CD4-positive, alpha-beta T cell treated with Interleukin-21 for 1 hour (primary cell): ENCODE measurements at places on chromosomes 7 and 10.
A peak's percentile ranks its signal among the peaks of the same experiment; 100 is the strongest.

DNA sequence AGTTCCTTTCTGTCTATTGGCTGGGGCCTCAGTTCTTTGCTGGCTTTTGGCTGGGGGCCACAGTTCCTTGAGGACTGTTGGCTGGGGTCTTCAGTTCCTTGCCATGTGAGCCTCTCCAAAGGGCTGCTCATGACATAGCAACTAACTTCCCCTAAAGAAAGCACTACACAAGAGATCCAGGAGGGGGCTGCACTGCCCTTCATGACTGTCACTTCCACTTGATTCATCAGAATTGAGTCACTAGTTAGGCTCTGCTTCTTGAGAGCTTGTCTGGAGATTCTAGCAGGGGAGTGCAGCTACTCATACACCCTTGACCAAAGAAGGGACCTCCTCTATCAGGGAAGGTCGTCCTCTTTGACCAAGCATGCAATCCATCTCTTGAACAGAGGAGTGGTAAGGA lies 38.0 kb upstream of the MKX start:
- peak; percentile 24 for DNase-seq

- DNase-seq: no peak
These were observed 7.8 kb downstream of the TES start for GRCh38 chr7:116218051-116218645.

DNA sequence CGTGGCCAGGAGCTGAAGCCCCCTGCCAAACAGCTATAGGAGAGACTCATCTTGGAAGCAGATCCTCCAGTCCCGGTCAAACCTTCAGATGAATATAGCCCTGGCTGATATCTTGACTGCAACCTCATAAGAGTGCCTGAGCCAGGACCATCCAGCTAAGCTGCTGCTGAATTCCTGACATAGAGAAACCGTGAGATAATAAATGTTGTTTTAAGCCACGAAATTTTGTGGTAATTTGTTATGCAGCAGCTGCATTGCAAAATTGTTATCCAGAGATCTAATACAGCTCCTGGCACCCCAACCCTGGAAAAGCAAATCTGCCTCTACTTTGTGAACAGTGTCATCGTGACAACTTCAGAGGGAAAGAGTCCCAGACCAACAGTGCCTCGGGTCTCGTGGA lies 119.9 kb downstream of the CREB5 start:
- no peak for DNase-seq

GRCh38 chr10:101695404-101695890 lies 477 bp upstream of the FBXW4 start:
- DNase-seq: no peak

DNA sequence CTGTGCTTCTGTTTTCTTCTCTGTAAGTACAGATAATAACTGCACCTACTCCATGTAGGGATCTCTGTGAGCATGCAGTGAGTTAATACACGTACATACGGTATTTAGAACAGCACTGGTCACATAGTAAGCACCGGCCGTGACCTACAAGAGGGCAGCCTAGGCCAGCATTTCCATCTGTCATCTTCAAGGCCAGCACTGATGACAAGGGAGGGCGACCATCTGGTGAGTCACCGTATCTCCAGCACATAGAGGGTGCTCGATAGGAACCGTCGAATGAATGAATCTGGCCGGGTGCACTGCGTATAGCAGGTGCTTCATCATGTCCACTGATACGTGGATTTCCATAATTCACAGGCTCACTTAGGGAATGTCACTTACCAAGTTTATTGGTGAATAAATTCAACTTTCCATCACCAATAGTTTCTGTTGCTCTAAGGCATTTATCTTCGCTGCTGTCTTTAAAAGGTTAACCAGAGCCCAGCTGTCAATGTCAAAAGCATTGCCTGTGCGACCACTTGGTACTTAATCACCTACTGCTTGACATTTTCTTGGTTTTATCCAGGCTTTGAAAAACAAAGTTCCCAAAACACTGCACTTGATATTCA lies 8.3 kb downstream of the NOD1 start:
- no peak for DNase-seq

DNA sequence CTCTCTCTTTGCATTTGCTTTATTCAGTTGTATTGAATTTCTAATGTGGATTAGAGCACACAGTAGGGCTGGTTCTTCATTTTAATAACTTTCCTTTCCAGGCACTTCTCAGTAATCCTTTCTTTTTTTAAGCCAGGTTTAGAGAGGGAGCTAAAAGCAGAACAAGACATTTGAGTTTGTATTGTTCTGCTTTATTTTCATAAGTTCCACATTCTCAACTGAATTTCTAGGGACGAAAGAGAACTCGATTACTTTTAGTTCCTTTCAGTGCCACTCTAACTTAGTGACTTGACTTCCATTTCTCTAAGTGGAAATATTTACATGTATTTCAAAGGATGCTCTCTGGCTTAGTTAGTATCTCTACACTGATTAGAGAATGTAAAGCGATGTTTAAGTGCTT lies 145.6 kb downstream of the EXOC4 start:
- no peak for DNase-seq

DNA sequence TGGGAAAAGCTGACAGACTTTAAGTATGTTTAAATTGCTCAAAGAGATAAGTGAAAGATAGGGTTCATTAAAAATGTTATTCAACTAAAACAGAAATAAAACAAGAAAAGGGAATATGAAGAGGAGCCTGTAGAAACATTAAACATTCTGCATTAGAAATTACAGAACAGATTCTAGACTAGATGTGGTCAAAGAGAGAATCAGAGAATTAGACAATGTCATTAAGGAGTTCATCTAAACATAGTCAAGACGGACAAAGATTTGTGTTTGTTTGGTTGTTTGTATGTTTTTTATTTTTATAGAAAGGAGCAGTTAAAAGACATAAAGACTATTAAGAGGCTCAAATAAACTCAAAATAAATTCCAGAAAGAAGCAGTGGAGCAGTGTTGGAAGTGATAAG lies 80.0 kb downstream of the NKX6-2 start:
- no peak for DNase-seq

- DNase-seq: peak; percentile 17
These were observed 753.8 kb downstream of the GRID1 start for GRCh38 chr10:85612833-85613232.

- DNase-seq: peak; percentile 92
These were observed 469 bp downstream of the PPP3CB start for GRCh38 chr10:73495226-73495883.

GRCh38 chr10:79026341-79026761 lies 42.4 kb upstream of the ZMIZ1 start:
- no peak for DNase-seq

GRCh38 chr7:131292141-131292905 lies 35.4 kb upstream of the MKLN1 start:
- DNase-seq: no peak

- DNase-seq: no peak
These were observed 1.3 kb downstream of the SAP25 start for GRCh38 chr7:100572281-100572948.

DNA sequence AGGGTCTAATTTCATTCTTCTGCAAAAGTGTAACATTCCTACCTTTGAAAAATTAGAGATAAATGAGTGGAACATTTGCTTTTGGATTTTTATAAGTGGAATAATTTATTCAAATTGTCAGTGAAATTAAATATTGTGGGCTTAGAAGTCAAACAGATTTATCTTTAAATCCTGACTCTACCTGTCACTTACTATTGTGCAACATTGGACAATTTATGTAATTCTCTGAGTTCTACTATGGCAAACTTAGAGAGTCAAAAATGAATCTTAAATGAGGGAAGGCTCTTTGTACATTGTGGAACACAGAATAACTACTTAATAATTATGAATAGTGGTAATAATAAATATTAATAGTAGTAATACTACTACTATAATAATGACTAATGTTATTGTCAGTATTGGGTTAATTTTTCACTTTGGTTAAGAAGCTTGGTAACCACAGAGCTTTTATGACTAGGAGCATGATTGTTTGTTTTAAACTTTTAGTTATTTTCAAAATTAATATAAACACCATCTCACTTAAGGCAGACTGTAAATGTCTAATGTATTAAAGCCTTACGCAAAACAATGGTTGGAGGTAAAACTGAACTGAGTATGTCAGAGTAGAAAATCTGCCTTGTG lies 70.0 kb downstream of the PRKG1 start:
- no peak for DNase-seq

DNA sequence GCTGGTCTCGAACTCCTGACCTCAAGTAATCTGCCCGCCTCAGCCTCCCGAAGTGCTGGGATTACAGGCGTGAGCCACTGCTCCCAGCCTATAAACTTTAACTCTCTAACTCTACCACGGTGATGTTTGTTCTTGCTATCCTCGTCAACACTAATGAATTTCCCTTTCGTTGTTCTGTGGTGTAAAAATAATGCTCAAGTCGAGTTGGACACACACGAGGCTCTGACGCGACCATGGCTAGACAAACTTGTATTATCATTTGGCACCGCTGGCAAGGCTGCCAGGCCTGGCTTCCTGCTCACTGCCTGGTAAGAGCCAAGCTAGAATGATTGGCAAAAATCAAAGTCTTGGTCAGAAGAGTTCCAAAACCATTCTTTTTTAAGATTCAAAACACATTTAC lies 167.0 kb upstream of the KLF6 start:
- DNase-seq: no peak

GRCh38 chr7:16637379-16637778 lies 8.2 kb downstream of the ANKMY2 start:
- no peak for DNase-seq

DNA sequence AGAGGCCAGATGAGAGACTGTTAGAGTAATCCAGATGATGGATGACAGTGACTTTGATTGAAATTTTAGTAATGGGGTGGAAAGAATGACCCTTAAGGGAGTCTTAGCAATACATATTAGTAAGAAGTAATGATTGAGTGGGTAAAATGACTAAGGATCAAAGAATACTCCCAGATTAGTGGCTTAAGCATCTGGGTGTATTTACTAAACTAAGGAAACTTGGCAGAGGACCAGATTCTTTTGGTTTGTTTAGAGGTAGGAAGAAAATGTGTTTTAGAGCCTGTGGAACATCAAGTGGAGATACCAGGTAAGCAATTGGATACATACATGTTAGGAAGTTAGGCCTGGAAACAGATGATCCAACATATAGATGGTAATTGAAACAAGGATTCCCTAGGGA lies 58.8 kb upstream of the ADRA2A start:
- no peak for DNase-seq

DNA sequence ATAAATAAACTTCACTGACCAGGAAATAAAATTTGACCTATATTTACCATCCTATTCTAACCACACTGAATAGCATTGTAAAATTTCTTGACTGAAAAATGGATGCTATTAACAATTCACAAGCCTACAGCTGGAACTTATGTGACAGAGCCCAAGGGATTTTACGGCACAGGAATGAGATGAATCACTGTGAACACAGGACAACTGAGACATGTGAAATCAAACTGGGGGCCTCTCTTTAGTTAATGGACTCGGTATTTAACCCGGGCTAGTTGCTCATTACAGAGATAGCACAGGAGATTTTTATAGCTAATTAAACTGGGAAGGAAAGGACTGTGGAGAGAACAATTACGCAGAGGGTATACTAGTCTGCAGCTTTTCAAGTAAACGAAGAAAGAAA lies 100.6 kb downstream of the MICU1 start:
- no peak for DNase-seq

DNA sequence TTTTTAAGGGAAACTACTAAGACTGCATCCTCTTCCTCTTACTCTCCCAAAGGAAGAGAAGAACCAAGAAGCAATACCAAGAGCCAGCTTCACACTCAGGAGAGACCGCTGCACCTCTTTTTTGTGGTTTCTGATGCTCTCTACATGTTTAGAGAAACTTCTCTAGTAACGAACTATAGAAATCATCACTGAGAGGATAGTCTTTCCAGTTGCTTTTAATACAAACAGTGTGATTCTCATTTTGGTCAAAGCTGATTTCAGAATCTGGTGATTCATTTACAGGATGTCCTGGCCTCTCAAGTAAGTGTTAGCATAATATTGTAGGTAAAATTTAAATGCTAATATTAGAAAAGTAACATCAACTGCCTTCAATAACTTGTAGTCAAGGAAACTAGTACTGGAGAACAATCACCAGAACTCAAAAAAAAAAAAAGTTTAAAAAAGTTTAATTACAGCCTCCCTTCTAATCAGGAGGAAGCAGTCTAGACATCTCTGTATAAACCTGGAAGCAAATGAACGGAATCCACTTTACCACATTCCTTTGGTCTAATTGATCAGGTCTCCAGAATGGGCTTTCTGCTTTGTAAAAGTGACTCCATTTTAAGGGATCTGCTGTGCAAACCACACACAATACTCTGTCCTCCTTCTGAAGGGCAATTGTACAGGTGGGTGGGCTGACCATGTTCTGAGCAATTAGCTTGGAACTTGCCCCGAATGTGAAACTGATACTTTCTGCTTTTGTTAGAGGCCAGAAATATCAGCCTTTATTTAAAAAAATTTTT lies 3.0 kb downstream of the LAMB1 start:
- DNase-seq: no peak

- DNase-seq: no peak
These were observed 83.0 kb upstream of the NPSR1 start for GRCh38 chr7:34575006-34575405.

DNA sequence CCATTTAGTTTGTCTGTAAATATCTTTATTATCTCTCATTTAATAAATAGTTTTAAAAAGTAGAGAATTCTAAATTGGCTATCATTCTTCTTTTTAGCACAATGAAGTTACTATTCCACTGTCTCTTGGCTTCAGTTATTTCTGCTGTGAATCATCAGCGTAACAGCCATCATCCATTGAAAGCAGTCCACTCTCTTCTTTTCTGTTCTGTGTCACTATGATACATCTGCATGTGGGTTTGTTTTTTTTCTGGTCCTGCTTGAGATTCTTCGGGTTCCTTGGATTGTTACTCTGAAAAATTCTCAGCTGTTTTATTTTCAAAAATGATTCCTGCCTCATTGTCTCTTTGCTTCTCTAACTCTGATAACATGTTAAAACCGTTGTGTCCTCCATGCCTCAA lies 52.5 kb downstream of the CSGALNACT2 start:
- no peak for DNase-seq

DNA sequence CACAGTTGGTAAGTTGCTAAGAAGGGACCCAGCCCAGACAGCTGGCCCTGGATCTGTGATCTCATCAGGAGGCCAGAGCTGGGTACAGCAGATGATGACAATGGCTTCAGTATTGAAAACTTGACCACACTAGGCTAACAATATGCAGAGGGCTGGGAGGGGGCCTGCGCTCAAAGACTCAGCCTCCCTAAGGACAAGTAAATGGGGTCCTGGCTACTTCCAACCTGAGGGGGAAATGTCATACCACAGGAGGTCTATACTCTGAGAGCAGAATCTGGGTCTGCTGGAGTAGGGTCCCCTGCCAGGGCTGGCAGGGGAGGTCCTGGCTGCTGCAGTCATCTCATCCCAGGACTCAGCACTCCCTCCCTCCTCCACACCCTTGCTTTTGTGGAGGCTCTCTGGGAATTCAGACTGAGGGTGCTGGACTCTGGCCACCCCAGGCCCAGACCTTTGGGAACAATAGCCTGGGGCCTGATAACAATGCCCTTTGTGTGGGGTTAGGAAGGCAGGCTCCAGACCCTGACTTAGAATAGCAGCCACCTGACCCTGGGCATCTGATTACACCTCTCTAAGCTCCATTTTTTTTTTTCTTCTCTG lies 1.4 kb downstream of the FXYD4 start:
- DNase-seq: no peak

GRCh38 chr7:69602522-69602921 lies 4.2 kb downstream of the AUTS2 start:
- no peak for DNase-seq

GRCh38 chr10:95860166-95860940 lies 47.4 kb upstream of the CC2D2B start:
- DNase-seq: no peak
